ENCODE measurements at places on chromosomes 2 and 18.

GRCh38 chr2:180359522-180360282, 352.6 kb upstream of the CWC22 start:
- H3K27me3 ChIP-seq = no peaks in the 10 kb centered on the region
- H3K4me1 ChIP-seq = no peaks in the 10 kb centered on the region
- no peak overlapping the region for H3K4me3 ChIP-seq
- no peak for DNase-seq

DNA sequence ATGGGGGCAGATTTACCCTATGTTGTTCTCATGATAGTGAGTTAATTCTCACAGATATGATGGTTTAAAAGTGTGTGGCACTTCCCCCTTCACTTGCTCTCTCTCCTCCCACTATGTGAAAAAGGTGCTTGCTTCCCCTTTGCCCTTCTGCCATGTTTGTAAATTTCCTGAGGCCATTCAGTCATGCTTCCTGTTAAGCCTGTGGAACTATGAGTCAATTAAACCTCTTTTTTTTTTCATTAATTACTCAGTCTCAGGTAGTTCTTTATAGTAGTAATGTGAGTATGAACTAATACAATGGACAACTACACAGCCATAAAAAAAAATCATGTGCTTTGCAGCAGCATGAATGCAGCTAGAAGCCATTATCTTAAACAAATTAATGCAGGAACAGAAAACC, 118.5 kb downstream of the CALCRL start:
- 0 out of 2 replicates have a peak, but pooled peaks cover 6% of the 10 kb centered on the region for H3K4me1 ChIP-seq
- H3K27me3 ChIP-seq = 0 out of 2 replicates have a peak, but pooled peaks cover 4% of the 10 kb centered on the region
- DNase-seq = no peak
- no peak overlapping the region for H3K4me3 ChIP-seq

GRCh38 chr2:16407358-16407757, 258.3 kb downstream of the CYRIA start:
- no peaks in the 10 kb centered on the region for H3K27me3 ChIP-seq
- H3K4me1 ChIP-seq = 0 out of 2 replicates have a peak, but pooled peaks cover 3% of the 10 kb centered on the region
- no peak for DNase-seq
- H3K4me3 ChIP-seq = no peak overlapping the region
- H3K27ac ChIP-seq = no peak overlapping the region

- H3K27ac ChIP-seq = no peak overlapping the region
- H3K36me3 ChIP-seq = no peaks in the 10 kb centered on the region
- peaks cover 17% of the 10 kb centered on the region for H3K4me1 ChIP-seq
- H3K4me3 ChIP-seq = no peak overlapping the region
- no peak for DNase-seq
Observed at GRCh38 chr2:28628987-28629386, 122.6 kb upstream of the PPP1CB start.

All from WTC11 (cell line).